ENCODE measurements at places on chromosomes 3 and 15.
A peak's percentile ranks its signal among the peaks of the same experiment; 100 is the strongest.

DNA sequence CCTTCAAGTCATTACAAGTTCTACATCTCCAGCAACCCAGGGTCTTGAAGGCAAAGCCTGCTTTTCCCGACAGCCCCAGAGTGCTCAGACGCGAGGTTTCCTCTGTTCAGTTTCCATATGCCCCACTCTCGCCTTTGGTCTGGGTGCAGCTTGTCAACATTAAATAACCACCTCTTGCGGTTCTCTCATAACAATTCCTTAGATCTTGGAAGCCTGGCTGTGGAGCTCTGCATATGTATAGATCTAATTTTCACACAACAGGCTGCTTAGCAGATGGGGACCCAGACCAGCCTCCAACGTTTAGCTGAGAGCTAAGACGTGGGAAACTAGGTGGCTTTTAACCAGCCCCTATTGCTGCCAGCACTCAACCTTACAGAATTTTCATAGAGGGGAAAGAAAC, 295.5 kb downstream of the RPLP1 start:
- peaks cover 43% of the 10 kb centered on the region for H3K27me3 ChIP-seq
- H3K4me1 ChIP-seq = peaks cover 10% of the 10 kb centered on the region
- H3K36me3 ChIP-seq = peaks cover 4% of the 10 kb centered on the region

GRCh38 chr3:187104342-187104741, 35.0 kb downstream of the RPL39L start:
- H3K4me3 ChIP-seq = no peak overlapping the region
- H3K36me3 ChIP-seq = no peaks in the 10 kb centered on the region
- H3K4me1 ChIP-seq = peaks cover 14% of the 10 kb centered on the region
- no peak overlapping the region for H3K27ac ChIP-seq

DNA sequence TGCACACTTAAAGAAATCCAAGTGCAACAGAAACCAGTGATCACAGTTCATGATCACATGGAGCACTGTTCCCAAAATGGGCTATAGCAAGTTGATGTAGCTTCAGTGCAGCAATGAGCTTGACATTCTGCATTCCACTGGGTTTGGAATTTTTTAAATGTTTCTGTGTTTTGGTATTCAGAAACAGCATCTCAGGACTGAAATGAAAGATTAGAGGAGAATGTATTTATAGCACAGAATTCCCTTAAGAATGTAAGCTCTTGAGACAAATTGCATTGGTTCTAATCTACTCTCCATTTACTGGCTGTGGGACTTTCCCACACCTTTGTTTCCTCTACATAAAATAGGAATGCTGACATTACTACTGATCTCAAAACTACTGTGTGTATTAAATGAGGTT, 162.7 kb downstream of the FGF12 start:
- no peak for DNase-seq
- no peak overlapping the region for H3K4me3 ChIP-seq
- no peaks in the 10 kb centered on the region for H3K27me3 ChIP-seq
- H3K27ac ChIP-seq = peak overlapping the region; percentile 33
- H3K4me1 ChIP-seq = peaks cover 7% of the 10 kb centered on the region
- no peaks in the 10 kb centered on the region for H3K36me3 ChIP-seq

- no peak overlapping the region for H3K4me3 ChIP-seq
- no peaks in the 10 kb centered on the region for H3K27me3 ChIP-seq
- H3K36me3 ChIP-seq = no peaks in the 10 kb centered on the region
- H3K27ac ChIP-seq = no peak overlapping the region
Observed at GRCh38 chr3:33889394-33890039, 91.1 kb downstream of the PDCD6IP start.

DNA sequence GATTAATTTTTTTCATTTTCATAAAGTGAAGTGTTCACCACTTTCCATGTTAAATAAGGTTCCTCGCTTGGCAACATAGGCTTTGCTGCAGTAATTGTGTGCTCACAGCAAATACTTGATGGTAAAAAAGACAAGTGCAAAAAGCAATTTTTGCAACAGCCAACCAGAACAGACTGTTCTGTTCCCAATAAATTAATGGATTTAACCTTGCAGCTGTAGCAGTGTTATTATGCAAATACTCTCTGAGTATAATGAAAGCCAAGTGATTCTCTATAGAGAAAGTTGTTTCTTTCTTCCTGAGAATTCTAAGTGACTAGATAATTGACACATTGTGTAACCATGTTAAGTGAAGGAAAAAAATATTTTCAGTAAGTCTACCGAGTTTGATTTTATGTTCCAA, 183.7 kb upstream of the NAALADL2 start:
- no peaks in the 10 kb centered on the region for H3K36me3 ChIP-seq
- H3K27me3 ChIP-seq = no peaks in the 10 kb centered on the region
- no peak overlapping the region for H3K4me3 ChIP-seq
- H3K27ac ChIP-seq = no peak overlapping the region

GRCh38 chr3:69020424-69020823, 6.9 kb upstream of the EOGT start:
- no peak for DNase-seq
- H3K4me3 ChIP-seq = no peak overlapping the region
- H3K4me1 ChIP-seq = no peaks in the 10 kb centered on the region
- H3K27ac ChIP-seq = no peak overlapping the region
- no peaks in the 10 kb centered on the region for H3K27me3 ChIP-seq

DNA sequence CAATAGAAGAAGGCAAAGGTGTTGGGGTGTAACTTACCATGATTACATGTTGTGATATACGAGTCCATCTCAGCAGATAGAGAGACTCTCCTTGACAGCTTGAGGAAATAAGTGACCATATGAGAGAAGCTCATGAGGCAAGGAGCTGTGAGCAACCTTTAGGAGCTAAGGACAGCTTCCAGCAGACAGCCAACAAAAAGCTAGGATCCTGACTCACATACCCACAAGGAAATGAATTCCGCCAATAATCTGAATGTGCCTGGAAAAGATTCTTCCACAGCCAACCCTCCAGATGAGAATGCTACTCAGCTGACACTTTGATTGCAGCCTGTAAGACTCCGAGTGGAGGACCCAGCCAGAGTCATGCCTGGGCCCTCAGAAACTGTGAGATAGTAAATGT, 339.6 kb upstream of the TPRG1 start:
- H3K36me3 ChIP-seq = no peaks in the 10 kb centered on the region
- no peak overlapping the region for H3K4me3 ChIP-seq
- H3K4me1 ChIP-seq = peaks cover 28% of the 10 kb centered on the region
- H3K27ac ChIP-seq = no peak overlapping the region
- no peaks in the 10 kb centered on the region for H3K27me3 ChIP-seq

GRCh38 chr15:88740356-88740755, 62.9 kb upstream of the ACAN start:
- H3K4me3 ChIP-seq = no peak overlapping the region
- H3K36me3 ChIP-seq = no peaks in the 10 kb centered on the region
- H3K27me3 ChIP-seq = peaks cover 42% of the 10 kb centered on the region
- peaks cover 6% of the 10 kb centered on the region for H3K4me1 ChIP-seq

GRCh38 chr3:137764001-137764433, at the start of gene SOX14:
TSS of gene SOX14 (plus strand) at chr3:137764315. CDS start at chr3:137764785, 470 bp downstream.
- peak within 1 kb of the TSS; percentile 63 for H3K4me3 ChIP-seq
- peaks cover 36% of the 10 kb centered on the region for H3K4me1 ChIP-seq
- H3K36me3 ChIP-seq = no peaks in the 10 kb centered on the region
- H3K27ac ChIP-seq = no peak within 1 kb of the TSS
- peak; percentile 59 for DNase-seq
- peaks cover 99% of the 10 kb centered on the region for H3K27me3 ChIP-seq

- no peak overlapping the region for H3K27ac ChIP-seq
- H3K4me3 ChIP-seq = no peak overlapping the region
- no peak for DNase-seq
- H3K36me3 ChIP-seq = no peaks in the 10 kb centered on the region
- H3K27me3 ChIP-seq = no peaks in the 10 kb centered on the region
Observed at GRCh38 chr3:97277708-97278107, 463.3 kb downstream of the EPHA6 start.

DNA sequence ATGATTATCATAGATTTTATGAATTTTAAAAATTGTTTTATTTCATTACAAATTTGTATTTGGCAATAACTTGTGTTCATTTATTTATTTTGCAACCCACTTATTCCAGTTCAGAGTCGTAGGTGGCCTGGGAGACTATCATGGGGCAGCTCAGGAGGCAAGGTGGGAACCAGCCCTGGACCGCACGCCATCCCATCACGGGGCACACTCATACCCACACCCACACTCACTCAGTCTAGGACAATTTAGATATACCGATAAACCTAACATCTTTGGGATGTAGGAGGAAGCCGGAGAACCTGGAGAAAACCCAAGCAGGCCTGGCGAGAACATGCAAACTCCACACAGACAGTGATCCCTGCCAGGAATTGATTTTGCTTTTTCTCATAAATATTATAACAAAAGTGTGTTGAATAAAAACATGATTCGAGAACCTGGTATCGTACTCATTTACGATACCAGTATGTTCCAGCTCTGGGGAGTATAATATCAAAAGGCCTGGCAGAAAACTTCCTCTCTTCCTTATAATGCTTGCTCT, 205.3 kb downstream of the NFKBIZ start:
- H3K4me3 ChIP-seq = no peak overlapping the region
- no peak overlapping the region for H3K27ac ChIP-seq
- DNase-seq = no peak

- no peak overlapping the region for H3K4me3 ChIP-seq
- no peaks in the 10 kb centered on the region for H3K27me3 ChIP-seq
- H3K36me3 ChIP-seq = peaks cover 37% of the 10 kb centered on the region
- H3K4me1 ChIP-seq = no peaks in the 10 kb centered on the region
- H3K27ac ChIP-seq = no peak overlapping the region
Observed at GRCh38 chr3:45832699-45833098, 9.2 kb downstream of the LZTFL1 start.

DNA sequence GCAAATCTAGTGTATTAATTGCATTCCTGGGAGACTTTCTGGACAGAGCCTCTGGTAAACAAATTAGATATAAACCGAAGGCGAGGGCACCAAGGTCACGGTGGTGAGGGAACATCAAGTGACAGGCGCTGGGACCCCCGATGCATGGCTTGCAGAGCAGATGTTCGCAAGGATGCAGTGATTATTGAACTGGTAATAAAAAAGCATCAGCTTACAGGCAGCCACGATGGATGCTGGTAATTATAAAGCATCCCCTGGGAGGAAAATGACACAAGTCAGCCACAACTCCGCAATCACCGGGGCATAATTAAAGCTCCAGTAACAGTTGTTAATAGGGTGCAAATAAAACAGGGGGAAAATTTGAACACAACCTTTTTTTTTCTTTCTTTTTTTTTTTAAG, 231.1 kb upstream of the DPH6 start:
- H3K4me1 ChIP-seq = peaks cover 10% of the 10 kb centered on the region
- no peak for DNase-seq
- no peak overlapping the region for H3K27ac ChIP-seq
- no peak overlapping the region for H3K4me3 ChIP-seq
- H3K36me3 ChIP-seq = no peaks in the 10 kb centered on the region

DNA sequence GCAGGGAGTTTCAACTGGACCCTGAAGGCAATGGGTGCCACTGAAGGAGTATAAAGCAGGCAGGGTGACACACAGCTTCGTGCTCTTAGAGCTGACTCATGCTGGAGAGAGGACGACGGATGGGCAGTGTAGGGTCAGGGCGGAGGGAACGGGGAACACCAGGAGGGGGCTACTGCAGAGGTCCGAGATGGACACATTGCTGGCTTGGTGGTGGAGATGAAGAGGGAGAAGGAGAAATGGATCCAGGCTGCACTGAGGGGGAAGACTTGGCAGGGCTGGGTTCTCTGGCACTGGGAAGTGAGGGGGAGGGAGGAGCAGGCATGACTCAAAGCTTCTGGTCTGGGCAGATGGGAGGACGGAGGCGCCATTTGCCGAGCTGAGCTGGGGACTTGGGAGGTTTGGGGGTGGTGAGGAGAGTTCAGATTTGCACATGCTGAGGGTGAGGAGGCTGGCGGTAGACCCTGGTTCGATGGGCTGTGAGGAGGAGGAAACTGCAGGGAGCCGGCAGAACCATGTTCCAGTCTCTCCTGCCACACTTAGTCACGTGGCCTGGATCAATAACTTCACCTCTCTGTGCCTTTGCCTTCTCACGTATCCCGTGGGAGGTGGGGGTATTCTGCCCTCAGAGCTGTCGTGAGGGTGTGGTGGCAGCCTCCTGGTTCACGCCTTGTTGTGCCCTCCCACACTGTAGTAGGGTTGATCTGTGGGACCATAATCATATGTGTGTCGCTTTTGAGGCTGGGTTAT, 4.6 kb upstream of the KCTD6 start:
- no peak overlapping the region for H3K27ac ChIP-seq
- no peaks in the 10 kb centered on the region for H3K36me3 ChIP-seq
- H3K4me3 ChIP-seq = no peak overlapping the region
- DNase-seq = no peak
- H3K27me3 ChIP-seq = peaks cover 24% of the 10 kb centered on the region

GRCh38 chr15:63405159-63405558, 23.5 kb upstream of the CA12 start:
- H3K36me3 ChIP-seq = no peaks in the 10 kb centered on the region
- H3K27ac ChIP-seq = no peak overlapping the region
- H3K4me1 ChIP-seq = peaks cover 16% of the 10 kb centered on the region
- DNase-seq = no peak
- H3K27me3 ChIP-seq = peaks cover 2% of the 10 kb centered on the region
- H3K4me3 ChIP-seq = no peak overlapping the region

DNA sequence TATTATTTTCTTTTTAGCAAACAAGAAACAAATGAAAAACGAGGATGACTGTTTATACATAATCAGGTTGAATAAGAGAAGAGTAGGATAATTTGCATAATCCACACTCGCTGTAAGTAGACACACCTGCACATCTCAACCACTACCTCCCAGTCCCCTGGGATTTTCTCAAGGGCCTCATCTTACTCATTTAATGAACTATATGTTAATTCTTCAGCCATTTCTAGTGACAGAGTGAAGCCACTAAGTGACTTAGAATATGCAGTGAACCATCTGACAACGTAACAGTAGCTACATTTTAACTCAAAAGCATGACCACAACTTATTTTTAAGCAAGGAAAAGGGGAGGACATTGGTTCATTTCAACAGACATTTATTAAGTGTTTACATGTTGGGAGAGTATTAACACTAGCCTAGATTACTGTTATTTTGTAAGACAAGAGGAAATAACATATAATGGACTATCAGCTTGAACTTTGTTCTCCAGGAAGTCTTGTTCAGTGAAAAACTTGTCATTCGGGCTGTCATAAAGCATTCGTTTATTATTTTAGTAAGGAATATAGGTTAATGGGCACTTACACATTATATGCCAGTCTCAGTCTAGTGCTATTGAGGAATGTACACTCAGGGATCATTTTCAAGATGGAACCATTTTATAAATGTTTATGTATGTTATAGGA, 173.0 kb upstream of the ROBO2 start:
- no peak overlapping the region for H3K27ac ChIP-seq
- H3K4me1 ChIP-seq = peaks cover 2% of the 10 kb centered on the region
- no peak for DNase-seq
- H3K27me3 ChIP-seq = peaks cover under 1% of the 10 kb centered on the region
- no peak overlapping the region for H3K4me3 ChIP-seq

DNA sequence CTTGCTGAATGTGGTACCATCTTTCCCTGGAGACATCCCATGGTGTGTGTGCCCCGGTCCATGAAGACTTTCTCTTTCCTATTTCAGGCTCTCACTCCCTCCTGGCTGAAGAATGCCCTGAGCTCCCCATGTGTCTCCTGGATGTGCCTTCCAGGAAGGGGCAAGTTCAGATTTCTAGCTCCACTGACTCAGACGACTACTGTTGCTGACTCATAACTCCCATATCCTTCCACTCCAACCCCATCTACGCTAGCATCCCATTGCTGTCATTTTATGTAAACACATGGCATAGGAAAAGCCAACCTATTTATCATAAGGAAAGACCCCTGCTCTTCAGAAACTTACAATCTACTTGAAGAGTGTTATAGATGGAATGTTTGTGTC, 95.0 kb downstream of the ADCY5 start:
- no peaks in the 10 kb centered on the region for H3K4me1 ChIP-seq
- DNase-seq = no peak
- no peak overlapping the region for H3K27ac ChIP-seq
- no peak overlapping the region for H3K4me3 ChIP-seq
- peaks cover 61% of the 10 kb centered on the region for H3K27me3 ChIP-seq

GRCh38 chr15:90884719-90885431, 571 bp downstream of the FES start:
- H3K36me3 ChIP-seq = peaks cover 4% of the 10 kb centered on the region
- H3K4me3 ChIP-seq = peak overlapping the region; percentile 62
- peak overlapping the region; percentile 85 for H3K27ac ChIP-seq
- peaks cover 25% of the 10 kb centered on the region for H3K4me1 ChIP-seq

Measured in mesothelial cell of epicardium (in vitro differentiated cells).